Lower leg skin (tissue), 4 donors: ENCODE measurements at places on chromosomes 16 and 17.

DNA sequence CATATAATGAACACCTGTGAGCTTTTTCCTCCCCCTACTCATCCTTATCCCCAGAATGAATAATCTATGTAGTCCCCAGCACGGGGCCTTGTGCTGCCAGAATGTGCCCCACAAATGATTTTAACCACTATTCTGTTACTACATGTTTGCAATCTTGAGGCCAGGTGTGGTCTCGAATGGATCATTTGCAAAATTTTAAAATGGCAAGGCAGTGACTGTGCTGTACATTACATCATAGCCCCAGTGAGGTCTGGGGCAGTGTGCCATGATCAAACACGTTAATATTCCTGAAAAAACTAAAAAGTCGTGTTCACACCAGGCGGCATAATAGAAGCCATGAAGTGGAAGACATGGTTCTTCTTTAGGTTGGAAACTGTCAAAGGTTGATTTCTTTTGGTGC lies 479.9 kb upstream of the EEF2KMT start:
- DNase-seq, result no peak

- DNase-seq, result no peak
Observed at GRCh38 chr16:81040842-81041241, 5.2 kb downstream of the ATMIN start.

- no peak for DNase-seq
Observed at GRCh38 chr17:77596491-77597417, 361.7 kb upstream of the TNRC6C start.

DNA sequence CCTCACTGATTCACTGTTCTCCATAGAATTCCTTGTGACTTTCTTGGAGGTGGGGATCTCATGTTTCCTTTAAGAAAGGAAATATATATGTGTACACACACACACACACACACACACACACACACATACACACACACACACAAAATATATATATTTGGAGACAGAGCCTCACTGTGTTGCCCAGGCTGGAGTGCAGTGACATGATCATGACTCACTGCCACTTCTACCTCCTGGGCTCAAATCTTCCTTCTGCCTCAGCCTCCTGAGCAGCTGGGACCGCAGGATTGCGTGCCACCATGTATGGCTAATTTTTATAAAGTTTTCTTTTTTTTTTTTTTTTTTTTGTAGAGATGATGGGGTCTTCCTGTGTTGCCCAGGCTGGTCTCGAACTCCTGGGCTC lies 45.9 kb downstream of the CDH13 start:
- DNase-seq, result no peak

GRCh38 chr17:62870552-62870971 lies 62.4 kb upstream of the MARCHF10 start:
- no peak for DNase-seq

DNA sequence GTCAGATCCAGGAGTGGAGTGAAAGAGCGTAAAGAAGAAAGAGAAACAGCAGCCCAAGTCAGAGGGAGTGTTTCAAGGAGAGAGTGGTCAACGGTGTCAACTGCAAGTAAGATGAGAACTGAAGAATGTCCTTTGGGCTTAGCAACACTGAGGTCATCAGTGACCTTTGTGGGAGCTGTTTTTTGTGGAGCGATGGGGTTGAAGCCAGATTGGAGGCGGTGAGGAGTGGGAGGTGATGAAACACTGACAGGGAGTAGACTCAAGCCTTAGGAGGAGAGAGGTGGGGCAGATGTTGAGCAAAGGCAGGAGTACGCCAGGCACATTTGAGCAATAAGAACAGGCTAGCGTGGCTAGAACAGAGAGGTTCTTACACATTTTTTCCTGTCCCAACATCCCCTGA lies 103.7 kb upstream of the GNAO1 start:
- DNase-seq, result peak; percentile 52

GRCh38 chr16:2285731-2286191 lies 17.8 kb upstream of the RNPS1 start:
- no peak for DNase-seq

- DNase-seq, result no peak
Observed at GRCh38 chr16:85750146-85750826, 610 bp downstream of the C16orf74 start.

DNA sequence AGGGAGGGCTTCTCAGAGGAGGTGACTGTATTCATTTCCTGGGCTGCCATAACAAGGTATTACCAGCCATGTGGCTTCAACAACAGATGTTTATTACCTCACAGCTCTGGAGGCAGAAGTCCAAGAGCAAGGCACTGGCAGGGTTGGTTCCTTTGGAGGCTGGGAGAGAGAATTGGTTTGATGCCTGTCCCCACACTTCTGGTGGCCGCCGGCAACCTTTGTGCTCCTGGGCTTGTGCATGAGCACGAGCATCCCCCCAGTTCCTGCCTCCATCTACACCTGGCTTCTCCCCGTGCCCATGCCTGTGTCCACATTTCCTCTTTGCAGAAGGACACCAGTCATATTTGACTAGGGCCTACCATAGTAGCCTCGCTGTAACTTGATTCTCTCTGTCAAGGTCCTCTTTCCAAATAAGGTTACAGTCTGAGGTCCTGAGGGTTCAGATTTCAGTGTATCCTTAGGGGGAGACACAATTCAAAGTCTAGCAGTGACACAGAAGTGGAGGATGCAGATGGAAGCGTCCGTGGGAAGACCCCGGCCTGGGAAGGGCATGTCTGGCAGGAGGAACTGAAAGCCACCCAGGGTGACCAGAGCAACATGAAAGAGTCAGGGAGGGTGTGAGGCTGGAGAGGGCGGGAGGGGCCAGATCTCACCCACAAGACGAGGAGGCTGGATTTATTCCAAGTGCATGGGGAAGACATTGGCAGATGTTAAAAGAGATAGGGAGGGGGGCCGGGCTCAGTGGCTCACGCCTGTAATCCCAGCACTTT lies 188.2 kb upstream of the HSBP1 start:
- DNase-seq, result no peak

DNA sequence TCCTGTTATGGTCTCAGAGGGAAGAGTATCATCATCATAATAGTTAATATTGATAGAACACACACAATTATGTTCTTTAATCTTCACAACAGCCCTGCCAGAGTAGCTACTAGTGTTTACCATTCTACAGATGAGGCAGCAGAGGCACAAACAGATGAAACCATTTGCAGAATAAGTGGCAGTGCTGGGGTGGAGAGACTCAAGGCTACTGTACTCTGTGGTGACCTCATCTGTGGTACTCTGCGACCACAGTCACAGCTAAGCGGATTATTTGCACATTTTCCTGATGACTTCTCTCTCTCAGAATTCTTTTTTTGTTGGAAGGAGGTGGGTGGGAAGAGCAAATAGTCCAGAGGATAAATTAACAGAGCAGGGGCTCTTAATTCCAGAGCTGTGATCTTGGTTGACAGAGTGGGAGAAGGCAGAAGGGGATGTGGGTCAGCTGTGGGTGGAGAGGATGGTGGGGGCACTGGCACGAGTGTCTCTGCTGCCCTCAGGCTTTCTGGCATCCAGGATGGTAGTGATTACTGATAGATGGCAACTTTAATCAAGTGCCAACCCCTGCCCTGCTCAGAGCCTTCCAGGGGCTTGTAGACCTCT lies 41.8 kb downstream of the MRM1 start:
- DNase-seq, result no peak

- DNase-seq, result no peak
Observed at GRCh38 chr17:66087073-66087472, 104.9 kb downstream of the CEP112 start.

DNA sequence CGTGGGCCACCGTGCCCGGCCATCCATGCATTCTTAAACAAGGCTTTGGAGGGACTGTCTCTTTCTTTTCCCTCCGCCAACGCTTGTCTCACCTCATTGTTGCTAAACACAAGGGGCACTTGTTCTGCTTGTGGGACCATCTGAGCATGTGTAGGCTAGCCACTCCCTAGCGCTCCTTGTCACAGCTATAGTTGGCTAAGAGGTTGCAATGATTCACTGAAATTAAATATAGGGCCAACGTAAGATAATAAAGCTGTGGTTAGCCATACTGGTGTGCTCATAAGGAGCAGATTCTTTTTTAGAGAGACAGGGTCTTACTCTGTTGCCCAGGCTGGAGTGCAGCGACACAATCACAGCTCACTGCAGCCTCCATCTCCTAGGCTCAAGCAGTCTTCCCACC lies 41.2 kb downstream of the KIAA0513 start:
- DNase-seq, result no peak

DNA sequence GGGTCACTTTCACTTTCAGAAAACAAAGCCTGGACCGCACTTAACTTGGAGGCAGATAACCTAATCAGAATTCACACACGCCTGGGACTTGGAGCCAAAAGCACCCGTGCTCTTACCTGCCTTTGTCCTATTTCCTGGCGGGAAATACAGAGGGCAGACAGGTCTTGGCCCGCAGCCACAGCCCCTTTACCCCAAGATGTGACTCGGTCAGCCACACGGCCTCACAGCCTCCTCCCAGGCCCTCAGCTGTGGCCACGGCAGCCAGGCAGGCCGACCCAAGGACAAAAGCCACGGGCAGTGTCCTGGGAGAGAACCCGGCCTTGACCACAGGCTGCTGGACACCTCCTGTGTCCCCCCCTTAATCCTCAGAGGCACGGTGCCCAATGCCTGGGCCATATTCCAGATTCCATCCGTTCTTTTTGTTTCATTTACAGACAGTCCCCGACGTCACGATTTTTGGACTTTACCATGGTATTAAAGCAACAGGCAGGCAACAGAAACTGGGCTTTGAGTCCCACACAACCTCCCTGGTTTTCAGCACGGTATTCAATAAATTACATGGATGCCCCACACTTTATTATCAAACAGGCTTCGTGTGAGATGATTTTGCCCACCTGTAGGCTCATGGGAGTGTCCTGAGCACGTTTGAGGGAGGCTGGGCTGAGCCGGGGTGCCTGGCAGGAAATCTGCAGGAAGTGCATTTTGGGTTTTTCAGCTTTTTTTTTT lies 30.1 kb upstream of the GAA start:
- DNase-seq, result no peak

- DNase-seq, result peak; percentile 36
Observed at GRCh38 chr17:38701504-38702165, 3.4 kb upstream of the MLLT6 start.

- no peak for DNase-seq
Observed at GRCh38 chr16:17379121-17379571, 91.6 kb downstream of the XYLT1 start.

DNA sequence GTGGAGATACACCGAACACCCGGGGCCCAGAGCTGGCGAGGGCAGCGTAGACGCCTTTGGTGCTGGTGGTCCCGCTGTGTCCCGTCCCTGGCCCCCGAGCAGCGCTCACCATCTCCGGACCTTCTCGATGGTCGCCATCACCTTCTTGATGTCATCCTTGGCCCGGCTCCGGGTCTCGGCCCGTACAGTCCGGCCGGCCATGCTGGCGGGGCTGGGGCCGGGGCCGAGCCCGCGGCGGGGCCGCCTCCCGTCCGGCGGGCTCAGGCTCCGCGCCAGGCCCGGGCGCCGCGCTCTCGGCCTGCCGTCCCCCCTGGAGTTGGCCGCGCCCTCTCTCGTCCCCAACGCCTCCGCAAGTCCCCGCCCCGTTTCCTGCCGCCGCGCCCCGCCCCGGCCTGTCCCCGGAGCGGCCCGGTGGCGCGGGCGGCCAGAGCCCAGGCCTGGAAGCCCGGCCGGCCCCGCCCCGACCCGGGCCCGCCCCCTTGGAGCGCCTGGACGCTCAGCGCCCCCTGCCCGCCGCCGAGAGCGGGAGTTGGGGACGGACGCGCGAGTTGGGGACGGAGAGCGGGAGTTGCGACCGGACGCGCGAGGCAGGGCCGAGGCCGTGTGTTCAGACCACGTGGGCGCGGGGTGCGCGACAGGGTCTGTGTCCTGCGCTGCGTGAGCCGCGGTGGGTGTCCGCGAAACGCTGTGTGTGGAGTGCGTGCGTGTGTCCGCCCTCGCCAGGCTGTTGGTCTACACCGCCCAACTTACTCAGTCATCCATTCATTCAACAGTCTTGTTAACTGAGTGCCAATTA lies at the start of gene BCL7C:
Gene BCL7C (minus strand): TSS at position 334 of the 796 bp plus-strand sequence. CDS start 133 bp downstream, at position 201.
- DNase-seq, result peak; percentile 97

DNA sequence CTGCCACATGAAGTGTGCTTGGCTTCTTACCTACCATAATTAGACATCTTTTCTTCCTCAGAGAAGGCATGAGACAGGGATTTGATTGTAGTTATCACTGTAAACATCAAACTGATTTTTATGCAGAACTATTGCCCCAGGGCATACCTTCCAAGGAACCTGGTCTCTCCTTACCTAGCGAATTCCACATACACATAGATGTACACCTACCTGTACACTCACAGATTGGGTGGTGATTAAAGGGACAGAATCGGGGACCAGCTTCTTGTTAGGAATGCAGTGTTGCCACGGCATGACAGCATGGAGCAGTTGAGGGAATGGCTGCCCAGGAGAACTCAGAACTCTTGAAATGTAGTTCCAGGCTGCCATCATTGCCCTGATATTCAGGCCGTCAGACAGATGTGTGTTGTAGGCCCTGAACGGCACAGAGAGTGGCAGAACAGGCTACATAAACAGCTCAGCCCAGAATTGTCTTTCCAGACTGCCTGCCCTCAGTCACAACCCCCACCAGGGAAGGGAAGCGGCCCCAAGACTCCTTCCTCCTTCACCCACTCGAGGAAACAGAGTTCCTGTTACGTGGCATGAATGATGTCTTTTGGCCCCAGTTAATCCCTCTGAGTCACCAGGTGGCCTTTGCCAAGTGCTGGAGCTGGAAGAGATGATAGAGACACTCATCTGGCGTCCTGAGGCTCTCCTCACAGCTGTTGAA lies 17.8 kb upstream of the NAGLU start:
- peak; percentile 90 for DNase-seq

GRCh38 chr16:2835638-2836493 lies 5.8 kb downstream of the ZG16B start:
- no peak for DNase-seq

GRCh38 chr16:64910356-64910755 lies 211.5 kb downstream of the CDH11 start:
- DNase-seq, result no peak

DNA sequence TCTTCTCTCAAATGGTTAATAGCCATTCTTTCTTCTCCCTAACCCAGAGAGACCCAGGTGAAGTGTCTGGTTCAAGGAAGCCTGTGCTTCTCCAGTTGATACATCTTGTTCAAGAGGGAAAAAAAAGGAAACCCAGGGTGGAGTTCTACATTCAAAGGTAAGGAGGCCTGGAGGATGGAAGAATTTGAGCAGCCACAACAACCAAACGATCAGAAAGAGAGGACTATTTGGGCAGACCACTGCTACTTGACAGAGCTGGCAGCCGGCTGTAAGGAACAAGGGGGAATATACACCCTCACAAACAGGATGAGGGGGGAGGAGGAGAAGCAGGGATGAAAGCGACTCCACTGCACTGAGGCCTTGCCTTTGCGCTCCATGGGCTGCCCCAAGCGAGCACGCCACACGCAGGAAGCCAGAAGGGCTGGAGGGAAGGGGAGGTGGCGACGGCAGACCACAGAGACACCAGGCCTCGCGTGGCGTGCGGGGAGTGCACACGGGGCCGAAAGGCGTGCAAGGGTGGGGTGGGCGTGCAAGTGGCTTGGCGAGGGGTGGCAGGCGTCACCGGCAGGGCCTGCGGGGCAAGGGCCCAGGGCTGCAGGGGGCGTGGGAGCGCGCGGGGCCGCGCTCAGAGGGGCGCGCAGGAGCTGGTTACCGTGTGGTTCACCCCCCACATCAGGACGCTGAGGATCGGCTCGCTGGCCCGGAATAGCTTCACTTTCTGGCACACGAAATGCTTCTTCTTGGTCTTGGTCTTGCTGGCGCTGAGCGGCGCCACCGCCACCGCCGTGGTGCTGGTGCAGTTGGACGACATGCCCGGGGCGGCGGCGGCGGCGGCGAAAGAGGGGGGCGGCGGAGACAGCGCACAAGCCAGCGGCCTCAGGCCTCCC lies 499 bp downstream of the PIP4K2B start:
- DNase-seq, result peak; percentile 94

GRCh38 chr17:44216694-44217093 lies 2.8 kb downstream of the UBTF start:
- no peak for DNase-seq

- no peak for DNase-seq
Observed at GRCh38 chr17:49510059-49510719, 15.1 kb downstream of the NGFR start.
